ENCODE measurements at places on chromosomes 12 and 14.

DNA sequence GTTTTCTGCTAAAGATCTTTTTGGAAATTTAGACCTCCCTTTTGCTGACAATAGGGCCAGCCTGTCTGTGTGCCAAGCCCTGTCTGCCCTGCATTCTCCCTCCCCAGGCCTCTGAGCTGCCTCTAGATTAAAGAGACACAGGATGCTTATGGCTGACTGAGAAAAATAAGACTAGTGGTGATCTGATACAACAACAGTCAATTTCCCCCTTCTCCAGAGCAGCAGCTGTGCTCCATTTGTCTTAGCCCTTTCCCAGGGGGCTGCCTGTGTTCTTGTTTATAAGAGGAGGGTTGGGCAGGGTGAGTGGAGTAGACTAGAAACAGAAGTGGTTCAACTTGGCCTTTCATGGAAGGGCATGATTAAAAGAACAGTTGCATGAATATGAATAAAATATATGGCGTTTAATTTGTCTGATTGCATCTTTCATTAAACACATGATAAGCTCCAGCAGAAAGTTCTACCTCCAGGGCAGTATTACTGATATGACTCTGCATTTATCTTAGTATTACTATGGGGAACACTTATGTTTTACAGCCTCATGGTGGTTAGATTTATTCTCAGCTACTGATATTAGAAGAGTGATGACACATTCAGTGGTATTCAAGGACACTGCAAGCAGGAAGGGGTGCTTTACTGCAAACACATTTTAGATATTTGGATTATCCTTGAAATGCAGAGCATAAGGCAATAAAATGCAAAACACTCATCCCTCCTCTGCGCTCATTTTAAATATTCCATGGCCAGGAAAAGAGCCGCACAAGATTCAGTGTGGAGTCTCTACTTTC lies 150.2 kb upstream of the CLEC14A start:
- no peak for DNase-seq

GRCh38 chr14:62614122-62614521 lies 431.1 kb downstream of the KCNH5 start:
- no peak for DNase-seq

- DNase-seq: peak; percentile 5
These were observed 104.2 kb upstream of the AMN1 start for GRCh38 chr12:31832740-31833729.

DNA sequence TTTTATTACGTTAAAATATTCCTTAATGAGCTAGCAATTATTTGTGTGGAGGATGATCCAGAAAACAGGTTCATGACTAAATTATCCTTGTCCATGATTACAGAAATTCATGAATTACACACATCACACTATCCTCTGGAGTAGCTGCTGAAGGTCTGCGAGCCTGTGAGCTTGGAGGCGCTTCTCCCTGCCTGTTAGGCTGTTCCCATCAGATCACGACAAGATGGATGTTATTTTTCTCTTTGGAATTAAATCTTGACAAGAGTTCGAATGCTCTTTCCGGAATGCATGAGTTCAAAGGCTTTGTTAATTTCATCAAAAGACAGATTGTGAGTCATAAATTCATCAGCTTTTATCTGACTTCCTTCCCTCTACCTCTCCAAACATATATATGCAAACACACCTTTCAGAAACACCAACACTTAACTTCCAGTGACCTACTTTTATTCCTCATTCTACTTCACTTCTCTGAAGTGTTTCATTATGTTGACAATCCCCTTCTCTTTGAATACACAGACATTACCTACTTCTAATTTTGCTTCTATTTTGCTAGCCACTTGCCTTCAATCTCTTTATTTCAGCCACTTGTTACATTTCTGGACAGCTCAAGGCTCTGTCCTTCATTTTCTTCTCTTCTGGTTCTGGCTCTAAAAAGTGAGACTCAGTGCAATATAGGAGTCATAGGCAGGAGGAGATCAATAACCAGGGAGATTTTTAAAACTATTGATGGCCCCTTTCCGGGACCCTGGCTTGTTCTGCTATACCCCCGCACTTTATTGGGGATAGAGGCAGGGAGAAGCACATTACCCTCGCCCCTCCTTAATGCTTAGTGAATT lies 274.6 kb downstream of the BTG1 start:
- no peak for DNase-seq

DNA sequence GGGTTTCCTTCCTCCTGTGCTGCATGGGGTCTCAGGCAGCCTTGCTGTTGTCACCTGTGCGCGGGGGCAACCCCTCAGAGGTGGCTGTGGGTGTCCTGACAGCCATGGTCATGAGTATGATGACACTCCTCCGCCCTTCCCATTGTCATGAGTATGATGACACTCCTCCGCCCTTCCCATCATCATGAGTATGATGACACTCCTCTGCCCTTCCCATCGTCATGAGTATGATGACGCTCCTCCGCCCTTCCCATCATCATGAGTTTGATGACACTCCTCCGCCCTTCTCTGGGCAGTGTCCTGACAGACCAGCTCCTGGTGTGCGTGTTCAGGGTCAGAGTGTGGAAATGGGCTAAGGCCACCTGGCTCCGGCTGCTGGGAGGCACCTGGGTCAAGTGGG lies 40.0 kb downstream of the FBRSL1 start:
- no peak for DNase-seq

GRCh38 chr12:117662220-117662619 lies 300.8 kb upstream of the NOS1 start:
- DNase-seq: no peak

GRCh38 chr12:46888568-46888967 lies 62.8 kb upstream of the SLC38A4 start:
- no peak for DNase-seq

DNA sequence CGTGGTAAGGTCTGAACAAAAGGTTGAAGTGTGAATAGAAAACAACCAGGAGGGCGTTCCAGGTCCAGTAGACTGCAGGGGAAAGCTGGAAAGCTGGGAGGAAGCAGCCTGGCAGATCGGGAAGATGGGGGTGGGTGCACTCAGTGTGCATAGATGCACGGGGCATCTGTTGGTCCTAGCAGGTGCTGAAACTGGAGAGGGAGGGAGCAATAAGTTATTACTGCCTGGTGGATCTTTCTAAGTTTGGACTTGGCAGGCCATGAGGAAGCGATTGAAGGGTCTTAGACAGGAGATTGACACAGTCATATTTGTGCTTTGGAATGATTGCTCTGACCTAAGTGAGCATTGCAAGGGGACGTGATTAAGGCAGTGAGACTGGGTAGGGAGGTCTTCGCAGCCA lies 194.4 kb downstream of the EFCAB11 start:
- DNase-seq: no peak

GRCh38 chr14:44414646-44415045 lies 92.4 kb downstream of the FSCB start:
- DNase-seq: no peak

GRCh38 chr14:100589760-100590469 lies 2.7 kb upstream of the BEGAIN start:
- DNase-seq: no peak

GRCh38 chr12:64716839-64717455 lies 42.3 kb downstream of the GNS start:
- DNase-seq: no peak

DNA sequence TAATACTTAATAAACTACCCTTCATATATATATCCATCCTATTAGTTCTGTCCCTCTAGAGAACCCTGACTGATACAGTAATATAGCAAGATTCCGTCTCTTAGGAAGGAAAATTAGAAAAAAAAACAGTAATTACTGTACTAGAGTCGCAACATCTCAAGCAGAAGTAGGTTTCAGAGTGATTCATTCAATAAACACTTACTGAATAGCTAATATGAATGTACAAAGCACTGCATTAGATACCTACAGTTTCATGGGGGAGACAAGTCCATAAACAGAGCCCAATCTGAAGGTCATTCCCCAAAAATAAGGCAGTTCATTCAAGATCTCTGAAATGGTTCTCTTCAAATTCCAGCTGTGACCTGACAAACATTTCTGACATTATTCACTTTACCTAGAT lies 9.9 kb downstream of the CERS5 start:
- DNase-seq: no peak

DNA sequence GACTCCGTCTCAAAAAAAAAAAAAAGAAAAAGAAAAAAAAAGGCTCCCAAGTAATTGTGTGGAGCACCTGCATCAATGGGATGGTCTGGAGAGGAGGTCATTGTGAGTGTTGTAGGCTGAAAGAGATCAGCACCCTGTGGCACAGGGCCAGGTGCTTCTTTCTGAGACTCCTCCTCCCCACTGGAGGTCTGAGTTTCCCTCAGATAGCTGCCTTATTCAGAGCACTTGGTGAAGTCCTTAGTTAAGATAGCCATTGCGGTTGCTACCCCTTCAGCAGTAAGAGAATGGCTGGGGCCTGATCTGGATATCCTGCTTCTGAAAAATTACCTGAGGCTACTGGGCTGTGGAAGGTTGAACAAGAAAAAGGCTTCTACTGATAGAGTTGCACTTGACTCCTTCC lies 69.8 kb downstream of the ANO6 start:
- DNase-seq: no peak

- DNase-seq: no peak
These were observed 10.7 kb downstream of the CREBL2 start for GRCh38 chr12:12622418-12622817.

DNA sequence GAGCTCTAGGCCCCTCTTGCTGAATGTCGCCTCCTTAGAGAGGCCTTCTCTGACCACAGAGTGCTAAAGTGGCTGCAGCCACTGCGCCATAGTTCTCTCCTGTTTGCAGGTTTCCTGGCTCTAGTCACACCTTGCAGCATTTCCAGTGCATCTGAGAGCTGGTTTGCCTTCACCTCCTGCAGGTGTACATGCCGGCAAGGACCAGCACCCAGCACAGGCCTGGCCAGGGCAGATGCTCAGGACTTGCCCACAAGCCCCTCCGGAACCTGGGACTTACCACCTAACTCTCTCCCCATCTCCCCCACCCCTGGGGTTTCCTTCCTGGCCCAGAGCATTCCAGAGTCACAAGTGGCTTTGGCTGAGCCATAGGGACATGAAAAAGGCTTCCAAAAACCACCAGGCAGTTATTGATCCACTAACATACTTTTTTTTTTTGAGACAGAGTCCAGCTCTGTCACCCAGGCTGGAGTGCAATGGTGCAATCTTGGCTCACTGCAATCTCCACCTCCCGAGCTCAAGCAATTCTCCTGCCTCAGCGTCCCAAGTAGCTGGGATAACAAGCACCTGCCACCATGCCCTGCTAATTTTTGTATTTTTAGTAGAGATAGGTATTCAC lies 9.1 kb downstream of the ITPK1 start:
- no peak for DNase-seq

DNA sequence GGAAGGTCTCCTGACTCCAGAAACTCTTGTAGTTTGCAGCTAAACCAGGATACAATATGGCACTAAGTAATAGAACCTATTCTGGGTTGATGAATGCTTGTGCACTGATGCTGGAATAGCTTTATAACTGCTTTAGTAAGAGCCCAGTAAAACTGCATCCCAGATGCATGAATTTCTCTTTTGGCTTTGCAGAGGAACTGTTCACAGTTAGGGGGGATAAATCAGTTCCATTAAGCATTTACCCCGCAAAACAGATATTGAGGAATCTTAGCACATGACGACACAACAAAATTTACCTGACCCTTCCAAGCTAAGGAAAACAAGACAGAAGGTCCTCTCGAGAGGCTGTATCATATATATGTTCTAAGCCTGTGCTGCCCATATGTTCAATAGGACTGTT lies 457.4 kb downstream of the FOXG1 start:
- no peak for DNase-seq

GRCh38 chr14:64394423-64394822 lies 6.3 kb downstream of the MTHFD1 start:
- DNase-seq: no peak

GRCh38 chr12:13090054-13090453 lies 13.4 kb downstream of the GSG1 start:
- DNase-seq: no peak

DNA sequence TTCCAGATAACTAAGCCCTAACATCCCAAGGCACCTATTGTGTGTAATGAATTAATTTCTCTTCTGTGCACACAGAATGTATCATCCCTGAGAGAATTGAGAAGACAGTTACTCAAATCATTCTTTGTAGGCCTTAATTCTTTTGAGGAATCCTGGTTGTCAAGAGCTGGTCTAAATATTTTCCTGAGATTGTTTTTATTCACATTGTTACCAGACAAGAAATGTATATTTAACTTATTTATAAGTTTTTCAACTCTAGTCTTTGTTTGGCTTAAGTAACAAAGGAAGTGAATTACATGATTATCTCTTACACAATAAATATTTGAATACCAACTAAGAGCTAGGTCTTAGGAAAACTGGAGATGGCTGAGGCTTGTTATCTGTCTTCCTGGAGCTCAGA lies 169.4 kb downstream of the DACT1 start:
- DNase-seq: no peak

- DNase-seq: no peak
These were observed 31.5 kb downstream of the TMEM63C start for GRCh38 chr14:77212943-77213678.
